ENCODE measurements at places on chromosomes 6 and 20.

GRCh38 chr6:168598251-168599117 is 157.5 kb downstream of the SMOC2 start:
- DNase-seq = no peak

- no peak for DNase-seq
Measured at GRCh38 chr6:87281426-87281825, 41.0 kb upstream of the SMIM8 start.

DNA sequence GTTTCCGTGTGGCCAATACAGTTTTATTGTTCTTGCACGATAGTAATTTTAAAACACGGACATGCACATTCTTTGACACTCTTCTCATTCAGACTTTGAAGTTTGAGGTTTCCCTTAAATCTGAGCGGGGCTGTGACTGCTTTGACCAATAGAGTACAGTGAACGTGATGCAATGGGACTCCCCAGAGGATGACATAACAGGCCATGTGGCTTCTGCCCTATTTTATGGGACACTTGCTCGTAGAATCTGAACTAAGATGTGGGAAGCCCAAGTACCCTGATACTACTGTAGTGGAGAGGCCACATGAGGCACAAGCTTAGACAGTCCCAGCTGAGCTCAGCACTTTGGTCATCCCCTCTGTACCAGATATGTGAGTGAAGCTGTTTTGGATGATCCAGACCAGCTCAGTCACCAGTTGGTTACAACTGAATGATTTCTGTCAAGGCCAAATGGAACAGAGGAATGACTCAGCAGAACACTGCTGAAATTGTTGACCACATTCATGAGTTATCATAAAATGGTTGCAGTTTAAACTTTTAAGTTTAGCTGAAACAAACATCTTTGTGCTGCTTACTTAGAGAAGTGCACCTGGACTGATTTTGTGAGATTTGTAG is 279.4 kb downstream of the RFPL4B start:
- peak; percentile 73 for DNase-seq

GRCh38 chr6:21519642-21520041 is 73.9 kb upstream of the SOX4 start:
- no peak for DNase-seq

DNA sequence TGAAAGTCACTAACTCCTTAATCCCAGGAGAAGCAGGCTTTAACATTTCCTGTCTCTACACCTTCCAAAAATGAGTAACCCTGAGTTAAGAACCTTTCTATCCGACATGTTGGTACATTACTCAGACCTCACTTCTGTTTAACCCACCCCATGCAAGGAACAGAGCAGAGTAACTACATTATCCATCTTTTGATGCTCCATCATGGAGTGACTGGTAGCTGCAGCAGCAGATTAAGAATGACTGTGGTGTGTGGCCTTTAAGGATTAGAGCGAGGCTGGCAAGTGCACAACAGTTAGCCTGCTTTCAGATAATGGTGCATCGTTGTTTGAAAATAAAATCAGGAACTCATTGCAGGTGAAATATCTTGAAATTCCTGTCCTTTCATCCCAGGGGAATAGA is 2.0 kb downstream of the TRAF3IP2 start:
- DNase-seq = peak; percentile 34

- DNase-seq = peak; percentile 48
Measured at GRCh38 chr6:34056305-34057108, 89.4 kb downstream of the GRM4 start.

- DNase-seq = no peak
Measured at GRCh38 chr6:22801831-22802230, 232.5 kb downstream of the HDGFL1 start.

GRCh38 chr6:35428421-35429149 is 23.6 kb upstream of the FANCE start:
- DNase-seq = peak; percentile 23

- DNase-seq = peak; percentile 36
Measured at GRCh38 chr6:18260448-18261106, 3.8 kb downstream of the DEK start.

DNA sequence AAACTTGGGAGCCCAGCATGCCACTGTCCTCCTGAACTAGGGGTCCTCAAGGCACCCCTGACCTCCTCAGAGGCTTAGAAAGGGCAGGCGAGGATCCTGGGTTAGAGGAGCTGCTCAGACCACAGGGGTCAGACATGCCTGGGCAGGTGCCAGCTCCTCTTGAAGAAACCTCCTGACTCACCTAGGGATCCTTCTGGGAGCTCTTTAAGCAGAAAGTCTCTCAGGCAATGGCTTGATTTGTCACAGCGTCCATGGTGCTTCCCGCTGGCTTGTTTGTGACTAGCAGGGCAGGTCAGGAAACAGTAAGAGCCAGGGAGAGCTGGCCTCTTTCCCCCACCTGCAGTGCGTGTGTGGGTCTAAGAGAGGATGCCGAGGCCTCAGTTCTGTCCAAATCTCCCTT is 174.5 kb upstream of the SNX9 start:
- DNase-seq = no peak

DNA sequence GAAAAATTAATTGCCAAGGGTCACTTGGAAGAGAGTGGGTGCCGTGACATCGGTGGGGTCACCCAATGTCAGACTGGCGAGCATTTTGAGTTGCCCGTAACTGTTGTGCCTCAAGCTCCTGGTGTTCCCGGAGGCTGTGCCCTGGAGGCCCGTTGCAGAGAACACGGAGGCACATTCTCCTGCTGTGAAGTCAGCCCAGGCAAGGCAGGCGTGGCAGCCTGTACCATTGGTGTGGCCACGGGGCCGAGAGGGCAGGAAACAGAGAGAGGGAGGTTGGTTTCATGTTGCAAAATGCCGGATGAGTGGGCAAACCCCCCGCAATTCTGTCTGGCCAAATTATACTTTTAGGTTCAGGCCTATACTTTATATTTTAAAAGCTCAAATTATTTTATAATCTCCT is 81.2 kb downstream of the THBS2 start:
- no peak for DNase-seq

GRCh38 chr6:113570161-113570560 is 287.0 kb upstream of the MARCKS start:
- peak; percentile 67 for DNase-seq
